Spinal cord (tissue), 10 donors: ENCODE measurements at places on chromosomes 3 and 15.

- DNase-seq, result no peak
Observed at GRCh38 chr3:122003112-122003511, 18.9 kb downstream of the ILDR1 start.

- no peak for DNase-seq
Observed at GRCh38 chr3:171286580-171287249, 173.5 kb downstream of the TNIK start.

GRCh38 chr15:90184119-90184785 is 16.9 kb upstream of the SEMA4B start:
- no peak for DNase-seq

DNA sequence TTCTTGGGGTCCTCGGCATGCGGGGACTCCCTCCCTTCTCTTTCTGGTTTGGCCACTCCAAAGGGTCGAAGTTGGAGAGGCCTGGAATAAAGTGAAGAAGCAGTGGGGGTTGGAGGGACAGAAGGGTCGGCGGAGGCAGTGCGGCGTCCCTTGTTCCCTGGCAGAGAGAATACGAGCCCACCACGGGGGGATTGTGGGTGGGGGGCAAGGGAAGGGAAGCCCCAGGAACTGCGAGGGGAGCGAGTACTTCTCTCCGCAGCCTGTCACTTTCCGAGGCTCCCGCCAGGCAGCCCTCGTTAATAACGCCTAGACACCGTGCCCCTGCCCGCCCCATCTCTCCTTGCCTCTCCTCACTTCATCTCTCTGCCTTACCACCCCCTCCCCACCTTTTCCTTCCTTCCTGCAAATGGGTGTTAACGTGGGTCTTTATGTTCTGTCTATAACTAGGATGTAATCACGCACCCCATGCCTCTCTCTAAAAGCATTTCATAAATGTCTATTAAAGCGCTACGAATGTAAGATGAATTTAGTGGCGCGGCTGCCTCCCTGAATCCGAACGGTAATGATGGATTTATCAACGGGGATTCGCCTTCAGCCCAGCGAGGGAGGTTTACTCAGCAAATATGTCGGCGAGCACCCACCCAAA is 13.7 kb downstream of the NR2F2 start:
- DNase-seq, result no peak

GRCh38 chr3:54374214-54374852 is 252.0 kb downstream of the CACNA2D3 start:
- DNase-seq, result no peak

DNA sequence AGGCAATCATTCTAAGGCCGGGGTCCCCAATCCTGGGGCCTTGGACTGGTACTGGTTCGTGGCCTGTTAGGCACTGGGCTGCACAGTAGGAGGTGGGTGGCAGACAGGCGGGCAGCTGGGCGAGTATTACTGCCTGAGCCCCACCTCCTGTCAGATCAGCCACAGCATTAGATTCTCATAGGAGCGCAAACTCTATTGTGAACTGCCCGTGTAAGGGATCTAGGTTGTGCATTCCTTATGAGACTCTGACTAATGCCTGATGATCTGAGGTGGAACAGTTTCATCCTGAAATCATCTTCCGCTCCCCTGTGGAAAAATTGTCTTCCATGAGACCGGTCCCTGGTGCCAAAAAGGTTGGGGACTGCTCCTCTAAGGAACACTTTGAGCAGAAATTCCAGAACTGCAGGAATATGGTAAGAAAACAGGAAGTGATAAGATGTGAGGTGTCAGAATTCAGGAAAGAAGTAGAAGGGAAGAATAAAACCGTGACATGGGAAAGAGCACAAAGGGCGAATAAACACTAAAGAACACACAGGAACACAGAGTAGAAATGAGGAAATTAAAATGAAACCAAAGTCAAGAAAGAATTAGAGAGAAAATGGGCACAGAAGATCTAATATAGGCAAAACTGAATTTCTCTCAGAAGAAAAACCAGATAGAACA is 57.6 kb downstream of the PDCD6IP start:
- DNase-seq, result no peak

- no peak for DNase-seq
Observed at GRCh38 chr3:150220041-150220440, 188.1 kb upstream of the TSC22D2 start.

- DNase-seq, result no peak
Observed at GRCh38 chr3:151093905-151094304, 8.4 kb downstream of the MED12L start.

- no peak for DNase-seq
Observed at GRCh38 chr3:135917076-135917475, 48.5 kb upstream of the PPP2R3A start.

DNA sequence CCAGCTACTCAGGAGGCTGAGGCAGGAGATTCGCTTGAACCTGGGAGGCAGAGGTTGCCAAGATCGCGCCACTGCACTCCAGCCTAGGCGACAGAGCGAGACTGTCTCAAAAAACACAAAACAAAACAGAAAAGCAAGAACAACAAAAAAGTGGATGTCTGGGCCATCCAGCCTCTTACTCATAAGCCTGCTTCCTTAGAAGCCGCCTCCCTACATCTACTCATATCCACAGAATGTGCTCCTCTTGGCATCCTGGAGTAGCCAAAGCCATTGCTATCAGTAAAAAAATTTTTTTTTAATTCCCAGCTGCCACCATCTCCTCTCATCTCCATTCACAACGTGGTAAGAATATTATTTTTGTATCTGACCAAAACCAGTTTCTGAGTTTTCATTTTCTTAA is 10.8 kb downstream of the ZSCAN2 start:
- no peak for DNase-seq

GRCh38 chr3:101941318-101942040 is 92.2 kb downstream of the NFKBIZ start:
- no peak for DNase-seq

- DNase-seq, result no peak
Observed at GRCh38 chr3:11010426-11011165, 18.0 kb downstream of the SLC6A1 start.

GRCh38 chr15:99279290-99279689 is 28.0 kb downstream of the LRRC28 start:
- no peak for DNase-seq

GRCh38 chr3:10582733-10583132 is 77.3 kb upstream of the ATP2B2 start:
- no peak for DNase-seq

DNA sequence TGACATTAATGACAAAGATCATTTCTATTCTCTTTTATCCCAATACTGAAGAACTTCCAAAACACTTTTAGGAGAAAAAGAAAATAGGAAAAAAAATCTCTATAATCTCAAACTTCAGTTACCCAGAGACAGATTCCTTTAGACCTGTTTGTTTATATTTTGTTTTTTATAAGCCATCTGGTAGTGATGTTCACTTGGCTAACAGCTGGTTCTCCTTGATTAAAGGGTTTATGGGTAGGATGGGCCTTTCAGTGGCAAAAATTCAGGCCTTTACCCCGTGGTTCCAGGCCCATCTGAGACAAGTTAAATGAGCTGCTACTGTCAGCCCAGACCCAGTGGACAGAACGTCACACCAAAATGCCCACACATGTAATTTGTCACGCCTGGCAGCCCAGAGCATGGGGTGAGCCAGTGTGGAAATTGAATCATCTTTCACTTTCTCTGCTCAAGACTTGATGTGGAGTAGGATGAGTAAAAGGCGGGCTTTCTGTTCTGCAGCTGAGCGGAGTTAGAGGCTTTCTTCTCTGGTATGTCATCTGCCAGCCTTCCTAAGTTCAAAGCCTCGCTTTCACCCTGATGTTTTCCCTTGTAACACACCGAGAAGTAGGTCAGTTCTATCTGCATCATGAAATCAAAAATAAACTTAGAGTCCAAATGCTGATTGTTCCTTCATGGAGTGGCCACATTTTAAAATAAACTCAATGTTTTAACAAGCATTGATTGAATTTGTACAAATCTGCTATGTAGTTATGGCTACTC is 62.5 kb upstream of the SKOR1 start:
- no peak for DNase-seq

DNA sequence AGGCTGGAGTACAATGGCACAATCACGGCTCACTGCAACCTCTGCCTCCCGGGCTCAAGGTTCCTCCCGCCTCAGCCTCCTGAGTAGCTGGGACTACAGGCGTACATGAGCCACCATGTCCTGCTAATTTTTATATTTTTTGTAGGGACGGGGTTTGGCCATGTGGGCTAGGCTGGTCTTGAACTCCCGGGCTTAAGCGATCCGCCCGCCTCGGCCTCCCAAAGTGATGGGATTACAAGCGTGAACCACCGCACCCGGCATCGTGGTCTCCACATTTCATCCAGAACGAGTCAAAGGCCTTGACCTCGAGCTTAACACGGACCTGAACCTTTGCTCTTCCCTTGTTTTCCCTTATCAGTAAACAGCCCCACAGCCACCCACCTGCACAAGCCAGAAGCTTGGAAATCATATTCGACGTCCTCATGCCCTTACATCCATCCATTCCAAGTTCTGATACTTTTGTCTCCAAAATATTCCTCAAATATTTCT is 1.4 kb upstream of the PTPN23 start:
- DNase-seq, result no peak

GRCh38 chr3:152885076-152885475 is 50.1 kb downstream of the P2RY1 start:
- DNase-seq, result no peak

DNA sequence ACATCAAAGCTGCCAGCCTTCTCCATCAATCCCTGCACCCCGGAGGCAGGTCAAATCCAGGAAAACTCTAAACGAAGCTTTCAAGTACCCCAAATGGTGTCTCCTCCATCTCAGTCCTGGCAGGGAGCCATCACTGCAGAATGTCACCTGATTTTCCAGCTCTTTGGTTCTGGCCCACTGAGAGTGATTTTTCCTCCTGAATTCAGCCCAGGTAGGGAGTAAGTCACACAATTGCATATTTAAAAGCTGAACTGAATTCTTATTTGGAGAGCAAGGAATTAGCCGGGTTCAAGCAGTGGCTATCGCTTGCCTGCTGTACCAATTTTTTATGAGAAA is 5.3 kb downstream of the RFTN1 start:
- DNase-seq, result no peak

DNA sequence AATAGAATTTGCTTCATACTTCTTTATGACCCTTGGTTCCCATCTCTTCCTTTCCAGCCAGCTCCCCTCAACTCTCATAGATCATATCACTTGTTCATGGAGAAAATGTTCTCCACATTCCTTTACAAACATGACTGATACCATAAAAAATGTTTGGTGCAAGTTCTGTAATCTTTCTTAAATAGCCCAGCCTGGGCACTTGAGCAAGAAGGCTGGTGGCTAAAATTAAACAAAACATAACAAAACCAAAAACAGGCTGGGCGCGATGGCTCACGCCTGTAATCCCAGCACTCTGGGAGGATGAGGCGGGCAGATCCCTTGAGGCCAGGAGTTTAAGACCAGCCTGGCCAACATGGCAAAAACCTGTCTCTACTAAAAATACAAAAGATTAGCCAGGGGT is 8.9 kb upstream of the POLR2M start:
- no peak for DNase-seq

DNA sequence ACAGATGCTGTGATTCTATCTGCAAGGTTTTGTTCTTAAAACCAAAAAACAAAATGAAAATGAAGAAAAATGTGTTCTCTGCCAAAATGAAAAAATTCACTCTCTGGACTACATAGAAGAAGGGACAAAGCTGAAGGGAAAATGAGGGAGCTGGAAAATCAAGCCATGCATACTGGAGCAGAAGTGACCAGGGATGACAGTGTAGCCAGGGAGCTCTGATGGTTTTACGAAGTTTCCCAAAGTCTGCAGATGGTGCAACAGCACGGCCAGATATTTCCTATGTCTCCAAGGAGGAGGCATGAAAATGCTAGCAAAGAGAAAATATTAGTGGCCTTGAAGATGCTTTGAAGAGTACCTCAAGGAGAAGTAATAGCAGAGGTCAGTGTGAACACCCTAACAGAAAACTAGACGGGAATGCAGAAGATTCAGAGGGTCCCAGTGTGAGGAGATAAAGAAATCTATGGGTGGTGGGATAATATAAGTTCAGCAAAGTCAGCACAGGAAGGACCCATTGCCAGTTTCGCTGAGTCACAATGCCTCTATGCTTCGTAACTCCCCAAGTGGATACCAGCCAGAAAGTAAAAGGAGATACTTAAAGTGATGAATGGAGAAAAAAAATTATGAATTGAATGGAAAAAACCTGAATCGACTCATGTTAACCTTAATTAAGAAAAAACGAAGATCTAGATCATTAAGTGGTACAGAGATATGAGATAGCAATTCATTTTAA is 39.0 kb upstream of the POMGNT2 start:
- no peak for DNase-seq

- DNase-seq, result no peak
Observed at GRCh38 chr3:21109056-21109455, 642.0 kb downstream of the ZNF385D start.

DNA sequence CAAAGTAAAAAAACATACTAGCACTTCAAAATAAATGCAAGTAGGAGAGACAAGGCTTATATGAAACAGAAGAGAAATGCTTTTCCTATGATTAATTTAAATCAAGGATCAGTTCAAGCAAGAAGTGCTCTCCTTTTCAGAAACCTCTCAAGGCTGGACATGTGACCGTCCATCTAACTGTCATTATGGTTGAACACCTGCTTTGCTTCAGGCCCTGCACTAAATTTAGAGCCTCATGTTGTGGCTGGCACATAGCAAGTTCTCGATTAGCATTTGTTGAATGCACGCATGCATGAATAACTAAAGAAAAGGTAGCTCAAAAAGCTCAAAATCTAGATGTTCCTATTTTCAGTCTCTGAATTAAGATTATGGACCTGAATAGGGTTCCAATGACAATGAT is 82.0 kb downstream of the SV2B start:
- DNase-seq, result no peak

- no peak for DNase-seq
Observed at GRCh38 chr3:122967356-122967755, 60.2 kb downstream of the SEMA5B start.

DNA sequence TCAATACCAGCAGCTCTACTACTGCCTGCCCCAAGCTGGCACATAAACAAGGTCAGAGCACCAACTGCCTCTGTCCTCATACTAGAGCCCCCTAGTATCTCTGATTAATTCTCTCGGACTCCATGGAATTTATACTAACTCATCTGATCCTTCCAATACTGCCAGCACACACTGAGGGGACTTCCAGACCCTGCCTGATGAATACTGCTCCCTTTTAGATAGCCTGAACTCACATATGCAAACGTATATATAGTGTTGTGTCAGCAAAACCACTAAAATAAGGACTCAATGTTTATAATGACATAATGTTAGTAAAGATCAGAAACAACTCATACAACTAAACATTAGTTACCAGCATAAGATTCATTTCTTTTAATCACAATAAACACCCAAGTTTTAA is 25.0 kb downstream of the CEP70 start:
- DNase-seq, result no peak

- peak; percentile 88 for DNase-seq
Observed at GRCh38 chr3:127970966-127971592, 56.0 kb downstream of the KBTBD12 start.

DNA sequence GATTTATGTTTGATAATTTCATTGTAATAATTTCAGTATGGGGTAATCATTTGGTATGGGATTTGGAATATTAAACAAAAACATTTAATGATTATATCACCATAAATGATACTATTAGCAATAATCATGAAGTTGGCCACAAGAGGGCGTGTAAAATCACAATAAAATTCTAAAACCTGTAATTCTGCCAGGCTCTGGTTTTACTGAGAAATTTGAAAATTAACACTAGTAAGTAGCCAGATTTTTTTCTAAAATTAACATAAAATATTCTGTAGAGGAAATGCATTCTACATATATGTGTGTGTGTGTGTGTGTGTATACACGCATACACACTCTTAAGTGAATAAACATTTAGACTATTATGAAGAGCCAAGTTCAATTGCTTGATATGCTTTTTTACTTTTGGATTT is 40.5 kb downstream of the FEZF2 start:
- peak; percentile 37 for DNase-seq

GRCh38 chr3:57841818-57842217 is 85.7 kb downstream of the SLMAP start:
- no peak for DNase-seq

- no peak for DNase-seq
Observed at GRCh38 chr3:108177536-108177935, 44.7 kb downstream of the IFT57 start.
